ENCODE measurements at places on chromosomes 11 and 22. TPM values are rescaled to one million over a fixed set of nuclear protein-coding genes. Genes with fewer than 3 reads are reported as not detected.

GRCh38 chr11:33379947-33380346, 122.8 kb downstream of the HIPK3 start:
- no peak overlapping the region for H3K27ac ChIP-seq
- DNase-seq, result peak; percentile 35
- H3K36me3 ChIP-seq, result no peaks in the 10 kb centered on the region

Gene PLAAT5
- not detected for total RNA-seq

- H3K27ac ChIP-seq, result no peak overlapping the region
- no peaks in the 10 kb centered on the region for H3K27me3 ChIP-seq
- H3K4me1 ChIP-seq, result peaks cover 17% of the 10 kb centered on the region
Observed at GRCh38 chr11:63417174-63417852, 47.7 kb downstream of the SLC22A9 start.

GRCh38 chr22:44583061-44583760, 85.2 kb upstream of the RTL6 start:
- no peak for DNase-seq
- H3K27me3 ChIP-seq, result no peaks in the 10 kb centered on the region
- no peak overlapping the region for H3K27ac ChIP-seq
- peaks cover 12% of the 10 kb centered on the region for H3K4me1 ChIP-seq
- H3K4me3 ChIP-seq, result no peak overlapping the region
- no peaks in the 10 kb centered on the region for H3K36me3 ChIP-seq
